ENCODE measurements at places on chromosomes 5 and 9.
A peak's percentile ranks its signal among the peaks of the same experiment; 100 is the strongest.

DNA sequence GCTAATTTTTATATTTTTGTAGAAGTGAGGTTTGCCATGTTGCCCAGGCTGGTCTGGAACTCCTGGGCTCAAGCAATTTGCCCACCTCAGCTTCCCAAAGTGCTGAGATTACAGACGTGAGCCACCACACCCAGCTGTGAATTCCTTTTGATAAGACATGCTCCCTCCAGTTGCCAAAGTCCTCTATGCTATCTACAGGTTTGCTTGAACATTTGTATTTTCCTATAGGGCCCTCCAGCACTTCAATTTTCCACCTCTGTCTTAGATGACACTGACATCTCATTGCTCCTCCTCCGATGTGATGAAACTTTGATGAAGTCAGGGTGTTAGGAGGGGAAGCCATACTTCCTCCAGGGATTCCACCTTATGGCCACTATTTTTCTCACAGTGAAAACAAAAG is 25.2 kb upstream of the CTSV start:
- DNase-seq, result no peak

GRCh38 chr9:26567976-26568375 is 324.6 kb downstream of the CAAP1 start:
- DNase-seq, result no peak

GRCh38 chr5:94217745-94218144 is 400.7 kb downstream of the KIAA0825 start:
- no peak for DNase-seq

GRCh38 chr5:15938961-15939360 is 240.6 kb downstream of the MARCHF11 start:
- DNase-seq, result no peak

DNA sequence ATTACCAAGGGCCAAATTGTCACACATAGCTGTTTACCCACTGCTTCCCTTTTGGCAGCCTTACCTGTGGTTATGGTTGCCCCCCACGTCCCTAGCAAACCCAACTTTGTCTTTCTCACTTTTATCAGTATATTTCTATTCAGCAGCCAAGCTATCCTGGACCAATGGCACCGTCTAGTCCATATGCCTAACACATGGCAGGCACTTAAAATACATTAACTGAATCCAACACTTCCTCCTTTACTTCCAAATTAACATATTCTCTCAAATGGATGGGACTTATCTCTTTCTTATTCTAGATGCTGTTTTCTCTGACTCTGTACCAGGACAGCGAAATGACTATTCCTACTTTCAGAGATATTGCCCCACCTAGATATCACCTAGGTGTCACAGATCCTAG is 50.9 kb upstream of the SLC44A1 start:
- no peak for DNase-seq

- no peak for DNase-seq
Measured at GRCh38 chr5:165231821-165232508, 1726.5 kb downstream of the MAT2B start.

- DNase-seq, result no peak
Measured at GRCh38 chr5:84260140-84260539, 124.5 kb downstream of the EDIL3 start.

DNA sequence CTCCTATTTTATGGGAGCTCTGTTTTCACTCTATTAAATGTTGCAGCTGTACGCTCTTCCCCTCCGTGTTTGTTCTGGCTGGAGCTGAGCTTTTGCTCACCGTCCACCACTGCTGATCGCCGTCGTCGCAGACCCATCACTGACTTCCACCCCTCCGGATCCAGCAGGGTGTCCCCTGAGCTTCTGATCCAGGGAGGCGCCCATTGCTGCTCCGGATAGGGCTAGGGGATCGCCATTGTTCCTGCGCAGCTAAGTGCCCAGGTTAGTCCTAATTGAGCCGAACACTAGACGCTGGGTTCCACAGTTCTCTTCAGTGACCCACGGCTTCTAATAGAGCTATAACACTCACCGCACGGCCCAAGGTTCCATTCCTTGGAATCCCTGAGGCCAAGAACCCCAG is 96.2 kb upstream of the PRDM9 start:
- no peak for DNase-seq

GRCh38 chr9:133583111-133583510 is 26.1 kb downstream of the FAM163B start:
- no peak for DNase-seq

DNA sequence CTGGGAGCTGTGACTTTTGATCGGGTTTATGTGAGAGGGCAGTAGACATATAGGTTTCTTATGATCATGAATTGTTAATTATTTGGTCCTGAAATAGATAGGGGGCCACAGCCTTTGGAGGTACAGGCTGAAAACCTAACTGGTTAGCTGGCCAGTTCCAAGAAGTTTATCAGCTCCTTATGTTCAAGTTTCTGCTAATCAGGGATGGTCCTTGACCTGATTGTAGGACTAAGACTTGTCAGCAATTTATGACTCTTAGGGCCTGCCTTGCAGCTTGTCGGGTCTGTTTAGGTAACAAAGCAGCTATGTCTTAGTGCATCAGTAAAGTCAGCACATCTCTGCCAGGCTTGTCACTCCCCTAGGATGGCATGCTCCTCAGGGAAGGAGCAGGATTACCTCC is 151.8 kb upstream of the RUSC2 start:
- no peak for DNase-seq

GRCh38 chr9:13181652-13182051 is 97.8 kb downstream of the MPDZ start:
- DNase-seq, result no peak

- DNase-seq, result no peak
Measured at GRCh38 chr9:70403166-70403565, 11.3 kb downstream of the KLF9 start.

GRCh38 chr9:19380826-19381075 is 715 bp upstream of the RPS6 start:
- DNase-seq, result no peak

DNA sequence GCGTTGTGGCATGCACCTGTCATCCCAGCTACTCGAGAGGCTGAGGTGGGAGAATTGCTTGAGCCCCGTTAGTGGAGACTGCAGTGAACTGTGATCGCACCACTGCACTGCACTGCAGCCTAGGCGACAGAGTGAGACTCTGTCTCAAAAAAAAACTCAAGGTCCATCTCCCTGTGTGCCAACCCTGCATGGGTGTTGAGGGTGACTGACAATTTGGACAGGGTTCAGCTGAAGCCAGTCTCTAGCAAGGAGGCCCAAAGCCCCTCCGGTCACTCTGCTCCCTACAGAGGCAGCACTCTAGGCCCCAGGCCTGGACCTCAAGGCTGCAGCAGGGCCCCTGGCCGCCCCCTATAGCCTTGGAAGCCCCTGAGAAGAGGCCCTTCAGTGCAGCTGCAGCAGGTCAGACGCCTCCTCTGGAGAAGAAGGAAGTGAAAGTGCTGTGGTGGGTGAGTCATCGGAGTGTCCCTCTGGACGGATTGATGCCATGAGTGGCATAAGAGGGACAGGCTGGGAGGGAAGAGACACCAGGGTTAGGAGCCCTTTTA is 39.2 kb upstream of the NEK6 start:
- no peak for DNase-seq

GRCh38 chr9:70995511-70995910 is 125.9 kb downstream of the TRPM3 start:
- DNase-seq, result no peak

GRCh38 chr5:171724468-171725204 is 61.0 kb upstream of the SMIM23 start:
- no peak for DNase-seq

- DNase-seq, result no peak
Measured at GRCh38 chr9:90974016-90974415, 172.4 kb downstream of the SYK start.

- no peak for DNase-seq
Measured at GRCh38 chr5:142626099-142626498, 59.8 kb downstream of the FGF1 start.

GRCh38 chr5:1291611-1292080 is 3.2 kb downstream of the TERT start:
- DNase-seq, result peak; percentile 60

DNA sequence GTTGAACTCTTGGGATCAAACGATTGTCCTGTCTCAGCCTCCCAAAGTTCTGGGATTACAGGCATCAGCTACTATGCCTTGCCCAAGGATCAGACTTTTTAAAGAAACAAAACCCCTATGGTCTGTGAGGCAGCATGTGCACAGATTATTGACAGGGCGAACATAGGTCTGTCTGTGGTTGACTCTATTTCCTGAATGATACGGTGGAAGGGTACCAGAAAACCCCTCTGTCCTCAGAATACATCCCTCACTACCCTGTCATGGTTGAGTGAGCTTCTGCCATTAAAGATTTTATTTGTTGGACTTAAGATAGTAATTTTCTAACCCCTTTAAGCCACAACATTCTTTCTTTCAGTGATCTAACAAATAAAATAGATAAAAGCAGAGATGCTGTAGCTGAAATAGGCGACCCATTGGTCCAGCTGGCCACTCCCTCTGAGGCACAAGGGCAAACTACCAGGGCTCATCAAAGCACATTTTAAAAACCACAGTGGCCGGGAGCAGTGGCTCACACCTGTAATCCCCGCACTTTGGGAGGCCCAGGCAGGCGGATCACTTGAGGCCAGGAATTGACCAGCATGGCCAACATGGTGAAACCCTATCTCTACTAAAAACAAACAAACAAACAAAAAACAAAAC is 84.9 kb upstream of the ANKRD55 start:
- no peak for DNase-seq

All from DMS79 (cell line).